ENCODE measurements at places on chromosomes 13 and 19.
A peak's percentile ranks its signal among the peaks of the same experiment; 100 is the strongest.

GRCh38 chr19:46373491-46374359 is 26.8 kb downstream of the PPP5C start:
- DNase-seq: no peak

- peak; percentile 52 for DNase-seq
Measured at GRCh38 chr19:4057931-4058692, 8.6 kb downstream of the ZBTB7A start.

DNA sequence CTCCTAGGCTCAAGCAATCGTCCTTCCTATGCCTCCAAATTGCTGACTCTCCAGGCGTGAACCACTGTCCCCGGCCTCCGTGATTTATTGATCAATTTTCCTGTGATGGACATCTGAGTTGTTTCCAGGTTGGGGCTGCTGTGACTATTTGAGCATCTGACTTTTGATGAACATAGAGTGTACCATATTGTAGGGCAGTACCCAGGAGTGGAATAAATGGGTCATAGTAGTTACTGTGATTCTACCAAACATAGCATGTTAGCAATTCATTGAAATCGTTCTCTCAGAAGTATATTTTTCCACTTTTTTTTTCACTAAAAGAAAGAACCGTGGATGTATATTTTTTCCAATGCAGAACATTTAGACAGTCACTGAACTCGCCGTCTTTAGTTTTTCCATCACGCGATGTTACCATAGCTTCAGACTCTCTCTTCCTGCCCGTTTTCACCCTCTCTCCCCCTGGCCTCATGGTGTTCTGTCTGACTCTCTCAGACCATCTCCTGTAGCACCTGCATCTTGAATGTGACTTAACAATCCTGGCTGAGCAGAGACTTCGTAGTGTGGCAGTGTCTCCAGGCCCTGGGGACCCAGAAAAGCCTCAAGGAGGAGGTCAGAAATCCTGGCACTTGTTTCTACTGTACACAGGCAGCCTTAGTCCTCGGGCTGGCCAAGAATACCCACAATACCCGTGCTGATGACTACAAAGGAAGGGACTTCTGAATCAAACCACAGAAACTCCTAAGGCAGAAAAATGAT is 3.2 kb upstream of the RASGRP4 start:
- no peak for DNase-seq

DNA sequence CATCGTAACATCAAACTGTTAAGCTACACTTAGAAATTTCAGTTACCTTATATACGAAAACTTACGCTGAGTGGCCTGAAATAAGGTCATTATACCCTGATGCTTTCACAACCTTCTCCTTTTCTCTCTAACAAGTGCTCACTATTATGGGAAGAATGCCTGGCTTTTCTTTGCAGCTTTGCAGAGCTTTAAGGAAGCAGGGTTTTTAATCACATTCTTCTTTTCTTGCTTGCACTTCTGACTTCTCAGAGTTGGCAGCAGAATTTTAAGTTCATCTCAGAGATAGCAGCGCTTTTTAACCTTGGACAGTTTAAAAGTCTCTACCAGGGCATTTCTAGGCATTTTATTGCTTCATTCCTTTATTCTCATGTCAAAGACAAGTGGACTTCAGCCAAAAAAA is 285.1 kb downstream of the SPRY2 start:
- DNase-seq: no peak

DNA sequence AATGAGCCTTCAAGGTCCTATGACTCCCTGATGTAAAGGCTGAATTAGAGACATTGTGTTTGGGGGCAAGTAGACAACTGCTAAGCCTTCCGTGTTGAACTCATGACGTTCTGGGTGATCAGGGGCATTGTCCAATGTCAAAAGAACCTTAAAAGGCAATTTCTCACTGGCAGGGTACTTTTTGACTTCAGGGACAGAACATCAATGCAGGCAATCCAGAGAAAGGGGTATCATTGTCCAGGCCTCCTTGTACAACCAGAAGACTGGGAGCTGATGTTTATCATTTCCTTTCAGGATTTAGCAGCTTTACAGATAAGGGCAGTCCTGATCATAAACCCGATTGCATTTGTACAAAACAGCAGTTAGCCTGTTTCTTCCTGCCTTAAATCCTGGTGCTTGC is 25.0 kb upstream of the SMAD9 start:
- DNase-seq: no peak

GRCh38 chr13:19382111-19382510 is 179.2 kb downstream of the TPTE2 start:
- DNase-seq: no peak

GRCh38 chr13:113660066-113660465 is 2.1 kb upstream of the ATP4B start:
- no peak for DNase-seq

GRCh38 chr13:94415500-94416237 is 63.8 kb downstream of the DCT start:
- no peak for DNase-seq

- DNase-seq: no peak
Measured at GRCh38 chr19:54707962-54708361, 16.3 kb upstream of the KIR3DL3 start.

- no peak for DNase-seq
Measured at GRCh38 chr13:51000061-51000460, 90.5 kb downstream of the RNASEH2B start.

- DNase-seq: no peak
Measured at GRCh38 chr13:100363874-100364273, 224.7 kb downstream of the GGACT start.

DNA sequence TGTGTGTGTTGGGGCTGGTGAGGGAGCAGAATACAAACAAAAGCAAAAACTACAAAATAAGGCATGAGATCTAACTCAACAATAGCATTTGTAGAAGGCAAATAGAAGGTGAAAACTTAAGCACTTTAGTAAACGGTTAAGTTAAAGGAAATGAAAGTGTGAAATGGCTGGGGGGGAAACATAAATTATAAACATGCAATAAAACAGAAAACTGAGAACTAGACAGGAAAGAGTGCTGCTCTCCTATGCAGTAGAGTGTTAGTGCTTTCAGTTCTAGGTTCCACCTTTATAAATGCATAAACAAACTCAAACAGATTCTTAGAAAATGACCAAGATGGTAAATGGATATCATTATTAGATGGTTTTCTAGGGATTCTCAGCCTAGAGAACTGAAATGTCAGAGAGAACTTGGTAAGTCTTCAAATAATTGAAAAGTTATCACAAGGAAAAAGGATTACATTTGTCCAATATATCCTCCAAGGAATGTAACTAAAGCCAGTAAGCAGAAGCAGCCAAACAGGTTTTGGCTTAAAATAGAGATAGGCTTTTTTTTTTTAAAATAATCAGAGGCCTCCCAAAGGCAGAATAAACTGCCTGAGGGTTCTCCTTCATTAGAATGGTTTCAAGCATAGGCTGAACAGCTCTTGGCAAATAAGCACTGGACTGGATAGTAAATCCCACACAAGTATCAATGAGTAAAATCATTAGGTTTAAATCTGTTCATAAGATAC is 23.3 kb downstream of the RBM26 start:
- no peak for DNase-seq

DNA sequence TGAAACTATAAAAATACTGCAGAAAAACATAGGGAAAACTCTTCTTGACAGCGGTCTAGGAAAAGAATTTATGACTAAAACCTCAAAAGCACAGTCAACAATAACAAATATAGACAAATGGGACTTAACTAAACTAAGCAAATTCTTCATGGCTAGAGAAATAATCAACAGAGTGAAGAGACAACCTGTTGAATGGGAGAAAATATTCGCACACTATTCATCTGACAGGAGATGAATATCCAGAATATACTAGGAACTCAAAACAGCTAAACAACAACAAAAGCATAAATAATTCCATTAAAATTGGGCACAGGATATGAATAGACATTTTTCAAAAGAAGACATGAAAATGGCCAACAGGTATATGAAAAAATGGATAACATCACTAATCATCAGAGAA is 303.6 kb upstream of the PRR20A start:
- no peak for DNase-seq

- DNase-seq: no peak
Measured at GRCh38 chr19:14449321-14449720, 16.2 kb downstream of the PKN1 start.

DNA sequence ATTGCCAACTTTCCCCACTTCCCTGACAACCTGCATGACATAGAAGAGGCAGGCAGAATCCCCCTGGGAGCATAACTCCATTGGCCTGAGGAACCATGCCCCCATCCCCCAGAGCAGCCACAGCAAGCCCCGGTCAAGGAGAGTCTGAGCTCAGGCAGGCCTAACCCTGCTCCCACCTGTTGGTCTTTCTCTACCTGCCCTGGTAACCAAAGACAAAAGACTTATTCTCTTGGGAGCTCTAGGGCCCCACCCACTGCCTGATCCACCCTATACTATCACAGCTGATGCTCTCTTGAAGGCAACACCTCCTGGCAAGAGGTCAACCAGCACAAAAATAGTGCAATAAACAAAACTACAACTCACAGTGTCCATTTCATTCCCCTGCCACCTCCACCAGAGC is 59.3 kb downstream of the TNFSF13B start:
- DNase-seq: no peak

- DNase-seq: no peak
Measured at GRCh38 chr13:69935043-69935442, 172.6 kb upstream of the ATXN8OS start.

- no peak for DNase-seq
Measured at GRCh38 chr19:7132054-7132453, 62.6 kb downstream of the ZNF557 start.

GRCh38 chr13:50762969-50763567 is 80.4 kb downstream of the DLEU7 start:
- DNase-seq: no peak

DNA sequence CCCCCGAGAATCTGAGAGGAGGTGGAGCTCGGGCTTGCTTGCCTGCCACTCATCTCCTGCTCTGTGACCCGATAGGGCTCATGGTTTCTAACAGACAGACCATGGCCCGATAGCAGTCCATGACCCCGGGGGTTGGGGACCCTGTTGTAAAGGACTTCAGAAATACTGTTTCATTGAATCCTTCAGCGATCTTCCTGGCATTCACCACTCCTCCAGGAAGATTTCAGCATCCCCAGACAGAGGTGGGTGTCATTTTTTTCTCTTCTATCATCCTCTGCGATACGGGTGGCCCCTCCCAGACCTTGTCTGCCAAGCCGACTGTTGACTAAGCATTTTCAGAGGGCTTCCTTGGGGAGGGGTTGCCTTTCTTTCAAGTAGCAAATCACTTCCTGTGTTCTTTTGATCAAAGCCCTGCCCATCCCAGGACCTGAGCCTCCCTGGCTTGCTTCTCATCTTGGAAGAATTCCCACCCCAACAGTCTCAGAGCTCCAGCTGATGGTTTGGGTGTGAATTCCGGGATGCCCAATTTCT is 1.7 kb downstream of the MYO1F start:
- DNase-seq: peak; percentile 35

- DNase-seq: no peak
Measured at GRCh38 chr13:95457294-95457693, 95.2 kb upstream of the CLDN10 start.

- no peak for DNase-seq
Measured at GRCh38 chr13:31880851-31881494, 141.6 kb downstream of the RXFP2 start.

- DNase-seq: no peak
Measured at GRCh38 chr13:50123002-50123401, 107.8 kb downstream of the KCNRG start.

DNA sequence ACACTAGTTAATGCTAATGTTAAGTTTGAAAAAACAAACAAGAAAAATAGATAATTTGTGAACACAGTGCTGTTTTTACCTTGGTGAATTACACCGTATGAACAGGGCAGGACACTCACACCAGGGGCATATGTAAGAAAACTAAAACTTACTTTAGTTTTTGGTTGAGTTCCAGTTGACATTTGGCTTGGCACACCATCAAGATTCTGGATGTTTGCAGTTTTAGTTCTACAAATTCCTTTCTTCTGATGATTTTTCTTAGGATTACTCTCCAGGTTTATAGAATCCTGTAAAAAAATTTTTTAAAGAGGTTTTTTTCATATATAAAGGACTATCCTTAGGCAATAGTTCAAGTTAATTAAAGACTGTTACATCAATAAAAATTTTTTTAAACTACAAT is 238.5 kb upstream of the STARD13 start:
- no peak for DNase-seq

DNA sequence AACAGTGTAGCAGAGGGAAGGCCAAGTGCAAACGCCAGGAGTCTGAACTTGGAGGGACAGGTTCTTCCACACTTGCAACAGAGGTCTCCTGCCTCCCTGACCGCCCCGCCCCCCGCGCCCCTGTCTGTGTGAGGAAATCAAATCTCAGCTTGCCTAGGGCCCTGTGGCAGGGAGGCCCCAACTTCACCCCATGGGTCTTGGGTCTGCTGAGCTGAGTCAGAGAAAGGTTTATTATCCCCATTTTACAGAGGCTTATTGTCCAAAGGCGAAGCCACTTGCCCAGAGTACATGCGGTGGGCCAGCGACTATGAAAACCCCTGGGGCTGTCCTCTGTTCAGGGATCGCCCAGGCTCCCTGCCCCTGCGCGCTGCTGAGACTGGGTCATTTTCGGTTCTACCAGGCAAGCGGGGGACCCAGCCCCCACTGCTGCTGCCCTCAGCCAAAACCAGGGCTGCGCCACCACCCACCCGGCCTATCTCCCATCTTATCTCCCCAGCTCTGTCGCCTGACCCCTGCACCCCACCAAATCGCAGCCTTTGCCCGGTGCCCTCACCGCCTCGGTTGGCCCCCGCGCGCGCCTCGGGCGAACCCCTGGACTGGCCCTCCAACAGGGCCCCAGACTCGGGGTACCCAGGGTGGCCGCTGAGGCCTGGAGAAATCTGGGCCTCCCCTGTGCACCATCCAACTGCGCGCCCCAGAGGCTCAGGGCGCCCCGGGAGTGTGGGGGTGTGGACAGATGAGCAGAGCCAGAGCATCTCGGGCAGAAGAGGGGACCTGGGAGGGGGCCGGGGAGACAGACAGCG is 850 bp upstream of the CERS4 start:
- DNase-seq: no peak

DNA sequence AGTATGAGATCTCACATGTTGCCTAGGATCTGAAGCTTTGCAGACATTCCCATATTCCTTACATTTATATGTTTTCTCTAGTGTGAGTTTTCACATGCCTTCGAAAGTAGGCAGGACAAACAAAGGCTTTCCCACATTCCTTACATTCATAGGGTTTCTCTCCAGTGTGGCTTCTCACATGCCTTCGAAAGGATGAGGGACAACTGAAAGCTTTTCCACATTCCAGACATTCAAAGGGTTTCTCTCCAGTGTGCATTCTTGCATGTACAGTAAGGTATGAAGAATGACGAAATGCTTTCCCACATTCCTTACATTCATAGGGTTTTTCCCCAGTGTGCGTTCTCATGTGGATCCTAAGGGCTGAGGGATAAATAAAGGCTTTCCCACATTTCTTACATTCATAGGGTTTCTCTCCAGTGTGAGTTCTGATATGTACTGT is 14.2 kb downstream of the ZNF699 start:
- DNase-seq: no peak

DNA sequence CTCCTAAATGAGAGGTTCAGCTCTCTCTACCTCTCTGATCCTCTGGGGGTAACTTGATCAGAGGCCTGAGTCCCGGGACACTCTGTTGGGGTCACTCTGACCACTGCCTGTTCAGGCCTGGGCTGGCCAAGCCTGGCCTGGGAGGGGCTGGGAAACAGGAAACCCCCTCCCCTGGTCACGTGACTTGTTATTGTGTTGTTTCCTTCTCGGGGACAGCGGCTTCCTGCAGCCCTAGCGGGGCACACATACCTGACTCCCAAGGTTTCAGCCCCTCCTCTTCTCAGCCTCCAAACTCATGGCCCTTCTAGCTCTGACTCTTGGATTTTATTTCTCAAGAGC is at the start of gene USHBP1:
TSS of gene USHBP1 (minus strand) at position 105 of the 339 bp plus-strand sequence. CDS start 446 bp downstream, outside the sequence.
- DNase-seq: no peak

- no peak for DNase-seq
Measured at GRCh38 chr13:71274923-71275608, 591.9 kb downstream of the DACH1 start.

GRCh38 chr13:48950501-48950875 is 25.2 kb upstream of the FNDC3A start:
- DNase-seq: no peak
